ENCODE measurements at places on chromosomes 1 and 21. TPM values are rescaled to one million over a fixed set of nuclear protein-coding genes. Genes with fewer than 3 reads are reported as not detected.
A peak's percentile ranks its signal among the peaks of the same experiment; 100 is the strongest.

The LAMC2 gene
- total RNA-seq = not detected

The FBXO2 gene
- total RNA-seq = 0.48 TPM

DNA sequence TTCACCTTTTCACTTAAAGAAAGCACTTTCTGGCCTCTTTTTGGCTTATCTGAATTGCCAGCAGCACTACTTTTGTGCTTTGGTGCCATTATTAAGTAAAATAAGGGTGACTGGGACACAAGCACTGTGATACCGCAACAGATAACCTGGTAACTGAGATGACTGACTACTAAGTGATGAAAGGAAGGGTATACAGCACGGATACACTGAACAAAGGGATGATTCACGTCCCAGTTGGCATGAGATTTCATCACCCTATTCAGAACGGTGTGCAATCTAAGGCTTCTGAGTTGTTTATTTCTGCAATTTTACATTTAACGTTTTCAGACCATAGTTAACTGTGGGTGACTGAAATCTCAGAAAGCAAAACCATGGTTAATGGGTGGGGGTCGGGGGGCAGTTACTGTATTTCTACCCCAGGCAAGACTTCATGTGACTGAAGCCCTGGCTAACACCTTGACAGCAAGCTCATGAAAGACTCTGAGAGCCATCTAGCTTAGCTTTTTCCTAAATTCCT lies 102.8 kb downstream of the CLIC6 start:
- no peak for DNase-seq

The DMBX1 gene
- total RNA-seq = not detected

GRCh38 chr1:85042413-85042812 lies 5.9 kb downstream of the MCOLN3 start:
- no peak for DNase-seq

- DNase-seq = no peak
Measured at GRCh38 chr1:169149555-169150286, 43.2 kb downstream of the ATP1B1 start.

The GPR37L1 gene
- total RNA-seq = not detected

The LRRC52 gene
- not detected for total RNA-seq

- no peak for DNase-seq
Measured at GRCh38 chr1:245348626-245349025, 193.8 kb downstream of the KIF26B start.

DNA sequence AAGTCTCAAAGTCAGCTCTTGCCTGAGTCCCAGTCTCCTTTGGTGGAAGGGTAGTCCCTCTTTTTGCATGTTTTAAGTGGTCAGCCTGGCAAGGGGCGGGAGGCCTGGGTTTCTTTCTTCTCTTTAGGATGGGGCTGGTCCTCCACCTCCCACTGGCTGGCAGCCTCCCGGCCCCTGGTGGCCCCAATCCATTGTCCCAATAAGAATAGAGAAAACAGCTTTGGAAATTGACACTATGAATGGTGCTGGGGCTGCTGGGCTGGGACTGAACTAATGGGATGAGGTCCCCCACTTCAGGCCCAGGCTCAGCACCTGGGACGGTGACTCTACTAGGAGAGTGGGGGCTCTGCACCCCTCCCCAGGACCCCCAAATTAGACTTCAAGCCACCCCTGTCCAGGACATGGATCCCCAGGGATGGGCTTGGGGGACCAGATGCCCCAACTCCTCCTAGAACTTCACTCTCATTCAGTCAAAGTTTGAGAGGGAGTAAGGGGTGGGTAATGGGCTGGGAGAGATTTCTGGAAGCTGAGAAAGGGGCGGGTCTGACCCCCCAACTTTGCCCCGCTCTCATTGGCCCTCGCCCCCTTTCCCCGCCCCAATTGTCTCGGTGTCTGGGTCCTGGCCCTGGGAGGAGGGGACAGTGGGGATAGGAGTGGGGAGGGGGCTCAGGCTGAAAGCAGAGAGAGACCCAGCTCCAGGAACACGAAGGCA lies 18.2 kb downstream of the SLC27A3 start:
- no peak for DNase-seq

DNA sequence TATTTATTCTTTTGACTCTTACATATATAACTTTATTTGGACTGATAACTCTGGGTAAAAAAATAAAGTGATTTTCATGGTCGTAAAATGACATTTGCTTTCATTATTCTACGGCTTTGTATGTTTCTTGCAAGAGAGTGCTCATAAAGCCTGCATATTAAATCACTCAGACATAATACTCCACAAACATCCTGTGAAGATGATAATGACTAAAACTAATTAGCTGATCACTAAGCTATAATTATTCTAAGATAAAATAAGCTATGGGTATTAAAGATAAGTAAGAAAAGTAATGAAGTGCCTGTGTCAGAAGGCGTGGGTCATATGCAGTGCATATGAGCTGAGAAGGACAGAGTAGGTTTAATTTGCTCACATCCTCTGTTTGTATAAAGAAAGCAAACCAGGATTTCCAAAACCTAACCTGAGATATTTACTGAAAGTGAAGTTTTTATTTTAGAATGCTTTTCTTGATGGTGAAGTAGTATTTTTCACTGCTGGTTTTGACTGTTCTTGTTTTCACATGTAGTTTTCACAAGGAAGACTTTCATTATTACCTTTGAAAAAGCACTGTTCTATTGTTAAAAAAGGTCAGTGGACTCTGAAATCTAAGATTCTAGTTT lies 278.8 kb downstream of the AMY1C start:
- no peak for DNase-seq

DNA sequence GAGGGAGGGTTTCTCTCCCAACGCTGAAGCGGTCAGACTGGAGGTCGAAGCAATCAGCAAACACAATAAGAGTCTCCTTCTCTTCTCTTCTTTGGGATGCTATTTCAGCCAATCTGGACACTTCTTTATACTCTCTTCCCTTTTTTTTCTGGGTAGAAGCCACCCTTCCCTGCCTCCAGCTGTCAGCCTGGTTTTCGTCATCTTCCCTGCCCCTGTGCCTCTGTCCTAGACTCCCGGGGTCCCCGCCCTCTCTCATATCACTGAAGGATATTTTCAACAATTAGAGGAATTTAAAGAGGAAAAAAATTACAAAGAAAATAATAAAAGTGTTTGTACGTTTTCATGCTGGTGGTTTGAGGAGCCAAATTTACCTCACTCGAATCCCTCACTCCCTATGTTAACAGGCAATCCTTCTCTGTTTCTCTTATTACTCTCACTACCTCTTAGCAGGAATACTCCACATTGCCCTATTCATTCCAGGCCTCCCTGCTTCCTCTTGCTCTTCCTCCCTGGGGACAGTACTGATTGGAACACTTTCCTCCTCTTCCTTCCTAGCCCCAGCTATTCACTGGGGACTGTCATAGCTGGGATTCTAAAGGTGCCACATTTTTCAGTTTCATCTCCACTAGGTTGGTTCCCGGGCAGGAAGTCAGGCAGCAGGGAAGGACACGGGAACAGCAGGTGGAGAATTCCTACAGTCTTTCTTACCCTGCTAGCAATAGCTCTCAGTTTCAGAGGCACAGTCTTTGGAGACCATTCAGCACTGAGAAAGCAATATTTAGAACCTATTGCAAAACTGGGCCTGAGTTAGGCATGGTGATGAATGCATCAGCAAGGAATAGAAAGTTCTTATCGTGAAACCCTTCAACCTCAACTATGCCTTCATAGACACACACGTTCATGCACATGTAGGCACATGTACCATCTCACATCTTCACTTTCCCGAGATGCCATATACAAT lies 288.0 kb downstream of the PBX1 start:
- DNase-seq = no peak

The HRNR gene
- total RNA-seq = not detected

DNA sequence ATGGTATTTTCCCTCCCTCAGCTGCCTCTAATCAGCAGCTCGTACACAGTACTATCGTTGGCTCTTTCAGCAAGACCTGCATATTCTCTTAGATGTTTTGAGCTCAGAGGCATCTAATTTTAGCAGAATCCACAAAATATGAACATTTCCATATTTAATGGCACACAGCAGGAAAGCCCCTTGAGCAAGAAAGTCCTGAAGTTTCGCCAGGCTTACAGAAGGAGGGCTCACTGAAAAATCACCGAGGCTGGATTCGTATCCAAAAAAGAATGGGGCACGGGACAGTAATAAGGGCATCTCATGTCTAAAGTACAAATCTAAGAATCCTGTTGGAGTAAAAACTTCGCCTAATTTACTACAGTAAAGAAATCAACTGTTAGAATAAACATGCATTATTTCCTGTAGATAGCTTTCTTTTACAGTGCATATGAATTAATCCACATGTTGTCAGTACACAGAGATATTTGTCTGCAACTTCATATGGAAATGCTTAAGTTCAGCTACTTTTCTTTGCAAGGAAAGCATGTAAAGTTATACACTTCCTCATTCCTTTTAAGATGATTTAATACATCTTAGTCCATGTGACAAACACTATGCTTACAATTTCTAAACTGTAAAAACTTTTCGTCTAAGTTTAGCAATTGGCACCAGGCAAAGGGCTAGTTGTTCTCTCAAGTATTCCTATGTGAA lies 1205.3 kb upstream of the ADGRL4 start:
- DNase-seq = no peak

GRCh38 chr1:160552425-160552824 lies 26.9 kb downstream of the CD84 start:
- DNase-seq = no peak

DNA sequence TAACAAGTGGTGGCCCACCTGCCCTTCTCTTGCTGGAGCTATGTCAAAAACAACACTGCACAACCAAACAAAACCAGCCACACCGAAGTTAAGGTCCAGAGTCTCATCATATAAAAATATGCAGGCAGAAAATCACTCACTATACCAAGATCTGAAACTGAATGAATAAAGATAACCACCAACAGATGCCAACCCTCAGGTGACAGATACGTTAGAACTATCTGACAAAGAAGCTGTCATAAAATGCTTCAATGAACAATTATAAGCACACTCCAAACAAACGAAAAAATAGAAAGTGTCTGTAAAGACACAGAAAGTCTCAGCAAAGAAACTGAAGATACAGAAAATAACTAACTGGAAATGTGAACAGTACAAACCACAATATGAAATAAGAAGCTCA lies 14.0 kb downstream of the ZNF496 start:
- no peak for DNase-seq

- no peak for DNase-seq
Measured at GRCh38 chr21:33128538-33128937, 58.6 kb downstream of the OLIG1 start.

The CTBS gene
- 14.1 TPM for total RNA-seq

DNA sequence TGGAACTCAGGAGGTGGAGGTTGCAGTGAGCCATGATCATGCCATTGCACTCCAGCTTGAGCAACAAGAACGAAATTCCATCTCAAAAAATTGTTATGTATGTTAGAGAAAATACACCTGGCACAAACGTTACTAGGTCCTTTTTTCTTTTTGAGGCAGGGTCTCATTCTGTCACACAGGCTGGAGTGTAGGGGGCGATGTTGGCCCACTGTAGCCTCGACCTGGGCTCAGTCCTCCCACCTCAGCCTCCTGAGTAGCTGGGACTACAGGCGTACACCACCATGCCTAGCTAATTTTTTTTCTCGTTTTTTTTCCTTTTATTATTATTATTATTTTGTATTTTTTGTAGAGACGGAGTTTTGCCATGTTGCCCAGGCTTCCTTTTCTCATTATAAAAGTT lies 4.4 kb downstream of the HAX1 start:
- DNase-seq = no peak

DNA sequence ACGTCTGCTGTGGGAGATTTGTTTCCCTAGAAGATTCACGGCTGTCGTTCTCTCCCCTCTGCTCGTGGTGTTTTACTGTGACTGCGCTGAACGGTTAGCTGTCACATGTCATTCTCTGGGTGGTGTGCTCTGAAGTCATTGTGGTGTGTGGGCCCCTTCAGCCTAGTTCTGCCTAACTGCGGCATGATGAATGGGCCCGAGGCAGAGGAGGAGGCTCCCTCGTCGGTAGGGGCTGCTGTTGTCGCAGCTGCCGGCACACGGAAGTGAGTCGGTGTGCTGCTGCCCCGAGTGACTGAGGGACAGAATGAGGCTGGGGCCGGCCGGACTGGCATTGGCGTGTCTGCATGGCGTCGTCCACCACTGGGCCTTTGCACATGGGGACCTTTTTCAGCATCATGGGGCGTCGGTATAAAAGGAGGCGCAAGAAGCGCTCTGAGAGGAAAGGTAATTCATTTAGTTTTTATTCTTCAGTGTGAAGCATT lies 77.9 kb downstream of the ADARB1 start:
- DNase-seq = peak; percentile 74

- DNase-seq = no peak
Measured at GRCh38 chr1:37476460-37477197, 2.2 kb downstream of the ZC3H12A start.

The F3 gene
- 1.0 TPM for total RNA-seq

DNA sequence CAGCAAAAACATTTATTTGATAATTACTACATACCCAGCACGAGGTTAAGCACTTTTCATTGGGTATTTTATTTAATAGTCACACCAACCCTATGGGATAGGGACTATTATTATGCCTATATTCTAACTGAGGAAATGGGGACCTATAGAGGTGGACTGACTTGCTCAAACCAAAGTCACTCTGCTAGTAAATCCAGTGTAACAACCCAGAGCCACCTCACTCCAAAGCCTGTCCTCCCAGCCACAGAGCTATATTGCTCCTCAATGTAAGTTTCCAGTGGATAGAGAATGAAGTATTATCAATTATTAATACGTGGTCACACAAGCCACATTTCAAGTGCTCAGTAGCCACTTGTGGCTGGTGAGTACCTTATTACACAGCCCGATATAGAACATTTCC lies 97.5 kb downstream of the RGS2 start:
- no peak for DNase-seq

DNA sequence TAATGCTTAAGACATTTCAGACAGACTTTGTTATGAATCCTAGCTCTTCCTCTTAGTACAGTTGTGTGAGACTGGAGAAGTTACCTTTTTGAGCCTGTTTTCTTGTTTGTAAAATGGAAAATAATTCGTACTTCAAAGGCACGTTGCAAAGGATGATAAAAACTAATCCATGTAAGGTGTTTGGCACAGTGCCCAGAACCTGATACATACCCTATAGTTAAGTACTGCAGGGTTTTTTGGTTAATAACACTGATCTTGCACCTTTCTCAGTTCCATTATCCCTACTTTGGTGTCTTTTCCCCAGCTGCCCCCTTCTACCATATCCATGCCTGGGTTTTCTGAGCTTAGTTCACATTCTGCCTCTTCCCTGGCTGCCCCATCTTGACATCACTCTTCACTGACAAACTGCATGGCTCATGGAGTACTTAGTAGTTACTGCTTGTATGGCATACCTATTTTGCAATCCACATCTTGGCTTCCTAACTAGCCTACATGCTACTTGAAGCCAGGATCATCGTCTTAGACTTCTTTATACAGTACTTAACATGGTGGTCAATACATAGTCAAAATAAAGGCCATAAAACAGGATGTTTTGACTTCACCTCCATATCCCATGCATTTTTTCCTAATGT lies 10.1 kb downstream of the CCDC185 start:
- DNase-seq = no peak

- DNase-seq = no peak
Measured at GRCh38 chr1:65146908-65147423, 1.0 kb upstream of the AK4 start.

GRCh38 chr1:157168015-157168414 lies 29.8 kb upstream of the ETV3 start:
- no peak for DNase-seq
